ENCODE measurements at places on chromosomes 2 and 18.

GRCh38 chr2:158912112-158912511 is 56.3 kb upstream of the TANC1 start:
- DNase-seq: no peak

DNA sequence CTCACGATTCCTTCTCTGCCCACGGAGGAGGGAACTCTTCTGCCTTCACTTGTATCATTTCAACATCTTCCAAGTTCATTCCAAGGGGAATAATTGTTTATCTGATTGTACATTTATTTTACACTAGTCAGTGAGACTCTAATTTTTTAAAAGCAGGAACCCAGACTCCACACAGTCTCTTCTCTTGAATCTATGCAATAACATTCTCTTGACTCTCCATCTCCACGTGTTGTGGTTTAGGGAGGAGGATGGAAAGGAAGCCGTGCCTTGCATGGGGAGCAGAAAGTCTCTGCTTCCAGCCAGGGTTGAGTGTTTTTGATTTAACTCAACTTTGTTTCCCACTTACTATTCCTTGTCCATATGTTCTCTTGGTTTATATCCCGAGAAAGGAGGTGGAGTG is 131.1 kb upstream of the RIOK3 start:
- no peak for DNase-seq

DNA sequence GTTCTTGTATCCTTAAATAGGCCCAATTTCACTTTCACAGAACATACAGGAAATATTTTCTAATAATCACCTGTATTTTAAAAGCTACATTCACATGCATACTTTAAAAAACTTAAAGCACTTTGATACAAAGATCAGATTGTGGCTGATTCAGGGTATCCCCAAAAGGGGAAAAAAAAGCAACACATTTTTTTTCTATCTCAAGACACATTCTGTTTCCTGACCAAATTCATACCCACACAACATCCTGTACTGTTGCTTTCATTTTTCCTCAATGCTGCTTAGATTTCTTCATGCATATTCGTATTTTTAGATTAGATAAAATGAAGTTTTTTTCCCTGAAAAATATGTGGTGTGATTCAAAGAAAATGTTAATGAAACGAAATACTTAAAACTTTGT is 122.5 kb downstream of the TMEFF2 start:
- no peak for DNase-seq

DNA sequence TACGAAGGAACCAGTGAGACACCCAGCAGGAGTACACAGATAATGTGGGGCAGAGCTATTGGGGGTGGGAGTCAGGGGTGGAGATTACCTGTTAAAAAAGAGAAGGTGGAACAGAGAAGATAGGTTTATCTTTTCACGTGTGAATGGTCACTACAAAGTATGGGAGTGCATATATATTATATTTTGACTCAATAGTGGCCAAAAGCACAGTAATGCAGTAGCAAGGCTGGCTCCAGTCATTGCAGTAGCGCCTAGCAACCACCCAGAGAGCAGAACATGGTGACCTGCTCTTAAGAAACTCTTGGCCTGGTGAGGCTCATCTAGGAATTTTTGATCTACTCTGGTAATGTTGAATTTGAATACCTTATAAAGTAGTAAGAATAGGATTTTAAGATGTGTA is 1.0 kb downstream of the IMPACT start:
- DNase-seq: peak; percentile 23

DNA sequence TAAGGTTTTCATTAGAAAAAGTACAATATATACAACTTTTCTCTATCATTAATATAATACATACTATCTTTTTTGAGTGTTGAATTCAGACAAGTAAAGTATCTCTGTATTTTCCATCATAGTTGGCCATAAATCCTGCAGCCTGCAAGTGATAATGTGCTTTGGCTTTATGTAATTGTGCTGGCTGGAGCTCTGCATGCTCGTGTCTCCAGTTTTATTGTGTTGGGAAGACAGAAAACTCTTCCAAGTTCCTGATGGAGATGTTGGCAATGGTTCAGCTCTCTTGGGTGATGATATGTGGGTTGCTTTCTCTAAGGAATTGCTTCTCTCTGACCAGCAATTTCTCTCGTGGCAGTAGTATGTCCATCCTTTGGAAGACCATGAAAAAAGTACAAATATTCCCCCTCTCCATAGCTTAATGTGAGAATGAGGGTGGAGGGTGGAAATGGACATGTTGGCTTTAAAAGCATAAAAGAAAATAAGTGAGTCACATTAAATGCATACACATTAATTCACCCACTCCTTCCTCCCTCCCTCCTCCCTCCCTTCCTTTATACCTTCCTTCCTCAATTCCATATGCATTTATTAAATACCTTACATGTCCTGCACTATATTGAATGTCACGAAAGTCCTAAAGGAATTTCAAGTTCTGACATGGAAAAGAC is 344.2 kb downstream of the MTX2 start:
- peak; percentile 57 for DNase-seq

DNA sequence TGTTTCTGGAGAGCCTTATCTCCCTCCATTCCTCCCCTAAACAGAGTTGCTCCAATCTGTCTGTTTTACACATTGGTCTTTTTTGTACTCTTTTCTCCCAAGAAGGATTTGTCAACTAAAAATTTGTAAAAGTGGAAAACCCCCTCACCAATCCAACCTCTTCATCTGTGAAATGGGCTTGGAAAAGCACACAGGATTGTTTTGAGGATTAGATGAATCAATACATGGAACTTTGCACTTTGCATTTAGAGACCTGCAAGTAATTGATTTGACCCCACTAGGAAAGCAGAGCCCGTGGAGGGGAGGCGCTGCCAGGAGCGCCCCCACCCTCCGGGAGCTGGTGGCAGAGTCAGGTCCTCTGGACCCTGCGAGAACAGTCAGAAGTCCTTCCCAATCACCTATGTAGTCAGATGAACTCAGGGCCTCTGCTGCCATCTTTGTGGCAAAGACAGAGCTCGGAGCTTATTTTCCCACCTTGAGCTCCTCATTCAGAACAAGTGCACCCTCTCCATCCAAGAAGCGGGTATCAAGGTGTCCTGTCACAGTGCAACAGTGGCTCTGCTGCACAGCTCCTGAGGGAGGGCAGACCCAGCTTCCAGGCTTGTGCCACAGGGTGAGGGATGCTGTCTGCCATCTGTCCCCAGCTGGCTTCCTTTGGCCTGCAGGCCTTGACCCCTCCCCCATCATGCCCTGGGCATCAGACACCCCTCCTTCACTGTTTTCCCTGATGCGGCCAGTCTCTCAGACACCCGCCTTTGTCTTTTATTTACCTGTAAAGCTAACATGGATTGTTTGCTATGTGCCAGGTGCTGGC is 1.7 kb upstream of the TMEM185B start:
- no peak for DNase-seq

DNA sequence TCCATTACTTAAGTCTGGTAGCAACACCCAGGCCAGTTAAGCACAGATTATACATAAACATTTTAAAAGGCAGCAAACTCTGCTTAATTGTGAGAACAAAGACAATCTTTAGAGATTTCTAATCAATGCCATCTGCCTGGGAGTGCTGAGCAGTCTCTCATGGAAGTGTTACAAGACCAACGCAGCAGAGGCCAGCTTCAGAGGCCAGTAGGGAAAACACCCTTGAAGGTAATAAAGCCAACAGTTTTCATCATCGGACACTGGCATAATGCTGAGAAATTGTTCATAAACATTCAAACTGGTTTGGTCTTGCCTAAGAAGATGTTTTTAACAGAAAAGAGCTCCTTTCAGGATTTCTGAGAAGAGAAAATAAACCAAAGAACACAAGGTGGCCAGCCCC is 35.0 kb downstream of the EPB41L3 start:
- no peak for DNase-seq

GRCh38 chr2:200408428-200409316 is 101.2 kb downstream of the KCTD18 start:
- DNase-seq: peak; percentile 79

DNA sequence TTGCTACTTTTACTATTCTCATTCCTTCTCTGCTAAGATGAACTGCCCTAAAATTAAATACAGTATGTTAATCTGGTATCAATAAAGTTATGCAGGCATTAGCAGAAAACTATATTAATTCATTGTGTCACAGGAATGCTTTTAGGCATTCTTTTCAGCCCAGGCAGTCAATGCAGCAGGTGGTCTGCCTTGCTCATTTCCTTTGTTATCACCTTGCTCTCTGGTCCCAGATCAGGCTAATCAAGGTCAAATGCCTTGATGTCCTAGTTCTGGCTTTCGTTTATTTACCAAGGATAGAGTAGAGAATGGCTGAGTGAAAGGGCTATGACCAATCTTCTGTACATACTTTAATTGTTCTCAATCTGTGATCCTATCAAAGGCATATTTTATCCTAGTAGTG is 1023.6 kb downstream of the TMEM182 start:
- no peak for DNase-seq

DNA sequence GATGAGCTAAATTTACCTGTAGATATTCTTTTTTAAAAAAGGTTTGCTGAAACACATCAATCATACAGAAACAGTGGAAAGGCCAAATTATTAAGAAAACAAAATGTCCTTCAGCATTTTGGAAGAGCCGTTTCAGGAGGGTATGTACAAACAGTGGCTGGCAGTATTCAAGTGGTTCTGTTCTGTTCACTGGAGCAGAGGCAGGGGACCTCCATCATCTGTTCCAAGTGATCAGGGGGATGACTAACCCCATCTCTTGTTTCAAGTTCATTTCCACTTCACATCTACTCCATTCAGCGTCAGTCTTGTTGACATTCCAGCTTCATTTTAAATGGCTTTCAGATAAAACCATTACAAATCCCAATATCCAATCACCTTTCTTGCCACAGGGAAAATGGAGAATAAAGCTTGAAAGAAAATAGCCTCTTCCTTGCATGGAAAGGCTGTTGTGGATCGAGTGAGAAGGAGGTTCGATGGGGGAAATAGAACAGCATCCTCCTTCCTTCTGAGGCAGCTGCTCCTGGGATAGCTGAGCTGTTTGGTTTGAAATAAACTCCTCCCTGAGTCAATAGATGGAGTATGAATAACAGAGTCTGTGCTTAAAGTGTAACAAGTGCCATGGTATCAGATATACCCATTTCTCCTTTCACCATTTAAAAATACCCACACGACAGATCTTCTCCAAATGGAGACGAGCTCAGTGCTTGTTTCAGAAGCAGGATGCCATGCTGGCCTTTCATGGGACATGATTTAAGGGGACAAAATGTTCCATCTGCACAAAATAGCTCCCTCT is 63.7 kb upstream of the OTOF start:
- DNase-seq: no peak

GRCh38 chr18:45260125-45260524 is 355.2 kb upstream of the SLC14A2 start:
- no peak for DNase-seq

DNA sequence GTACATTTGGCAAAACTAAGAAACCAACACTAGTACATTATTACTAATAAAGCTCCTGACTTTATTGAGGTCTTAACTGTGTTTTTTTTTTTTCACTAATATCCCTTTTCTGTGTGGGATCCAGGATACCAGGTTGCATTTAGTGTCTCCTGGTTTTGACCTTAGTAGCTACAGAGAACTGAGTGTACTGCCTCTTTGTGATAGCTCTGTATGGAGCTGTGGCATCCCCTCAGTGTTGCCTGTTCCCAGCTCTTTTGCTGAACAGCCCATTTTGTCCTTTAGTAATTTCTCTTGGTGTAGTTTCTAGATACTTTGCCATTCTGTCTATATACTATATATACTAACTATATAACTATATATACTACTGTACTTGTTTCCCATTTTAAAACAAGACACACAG is 31.6 kb downstream of the KCMF1 start:
- DNase-seq: no peak

DNA sequence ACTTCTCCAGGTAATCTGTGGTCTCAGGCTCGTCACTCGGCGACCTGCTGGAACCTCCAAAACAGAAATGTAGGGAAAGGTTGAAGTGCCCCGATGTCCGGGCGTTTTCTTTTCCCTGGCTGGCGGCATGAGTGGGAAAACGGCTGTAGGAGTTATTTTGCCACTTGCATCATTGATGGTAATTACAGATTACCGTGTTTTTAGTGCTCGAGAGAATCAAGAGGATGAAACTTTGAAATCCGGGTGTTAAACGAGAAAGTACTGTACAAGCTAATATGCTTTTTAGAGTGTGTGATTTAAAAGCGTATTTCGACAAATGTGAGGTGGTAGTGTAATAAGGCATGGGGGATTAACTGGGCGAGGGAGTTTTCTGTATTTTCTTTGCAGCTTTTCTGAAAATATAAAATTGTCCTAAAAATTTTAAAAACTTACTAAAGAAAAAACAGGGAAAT is 819 bp downstream of the GRHL1 start:
- DNase-seq: no peak

DNA sequence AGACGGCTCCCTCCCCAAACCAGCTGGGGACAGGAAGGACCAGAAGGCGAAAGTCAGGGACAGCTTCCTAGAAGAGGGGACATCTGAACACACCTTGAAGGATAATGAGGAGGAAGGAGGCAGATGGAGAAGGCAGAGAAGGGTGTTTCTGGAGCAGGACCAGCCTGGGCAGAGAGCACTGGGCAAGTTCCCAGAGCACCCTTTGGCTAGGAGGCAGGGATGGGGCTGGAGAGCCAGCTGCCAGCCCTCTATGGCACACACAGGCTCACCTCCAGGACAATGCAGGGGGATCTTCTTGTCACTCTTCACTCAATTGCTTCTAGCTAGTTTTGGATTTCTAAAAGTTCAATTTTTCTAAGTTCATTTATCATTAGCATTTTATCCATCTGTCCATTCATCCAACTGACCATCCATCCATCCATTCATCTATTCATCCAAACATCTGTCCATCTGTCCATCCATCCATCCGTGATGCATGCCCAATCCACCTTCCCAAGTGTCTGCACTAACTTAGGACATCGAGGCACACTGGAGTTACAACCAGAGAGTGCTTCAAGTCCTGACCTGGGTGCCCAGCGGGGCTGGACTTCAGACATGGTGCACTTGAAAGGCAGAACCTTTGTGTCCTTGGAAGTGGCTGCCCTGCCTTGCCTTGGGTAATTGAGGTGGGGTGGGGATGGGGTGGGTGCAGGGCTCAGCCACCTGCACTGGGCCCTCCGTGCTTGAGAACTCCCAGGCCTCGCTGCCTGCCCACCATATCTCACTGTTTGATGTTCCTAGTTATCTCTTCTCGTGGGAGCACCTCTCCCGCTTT is 42.5 kb downstream of the INHBB start:
- DNase-seq: no peak

DNA sequence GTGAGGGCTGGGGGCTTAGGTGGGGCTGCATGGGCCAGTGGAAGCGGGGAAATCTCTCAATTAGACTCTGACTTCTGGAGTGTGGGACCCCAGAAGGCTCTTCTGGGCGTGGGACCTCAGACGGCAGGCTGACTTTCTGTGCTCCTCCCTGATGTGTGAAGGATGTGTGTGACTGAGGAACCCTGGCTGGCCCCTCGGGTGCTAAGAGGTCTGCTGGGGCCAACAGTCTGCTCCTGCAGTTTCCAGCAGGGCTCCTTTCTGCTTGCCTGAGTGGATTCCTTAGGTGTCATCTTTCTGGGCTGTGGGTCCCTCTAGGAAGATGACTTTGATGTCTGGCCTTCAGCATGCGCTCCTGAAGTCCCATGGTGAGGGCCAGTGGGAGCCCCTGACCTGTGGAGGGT is 167.5 kb downstream of the DYSF start:
- no peak for DNase-seq
